IPS-NIHi11 (cell line): ENCODE measurements at places on chromosomes 2 and 18.

DNA sequence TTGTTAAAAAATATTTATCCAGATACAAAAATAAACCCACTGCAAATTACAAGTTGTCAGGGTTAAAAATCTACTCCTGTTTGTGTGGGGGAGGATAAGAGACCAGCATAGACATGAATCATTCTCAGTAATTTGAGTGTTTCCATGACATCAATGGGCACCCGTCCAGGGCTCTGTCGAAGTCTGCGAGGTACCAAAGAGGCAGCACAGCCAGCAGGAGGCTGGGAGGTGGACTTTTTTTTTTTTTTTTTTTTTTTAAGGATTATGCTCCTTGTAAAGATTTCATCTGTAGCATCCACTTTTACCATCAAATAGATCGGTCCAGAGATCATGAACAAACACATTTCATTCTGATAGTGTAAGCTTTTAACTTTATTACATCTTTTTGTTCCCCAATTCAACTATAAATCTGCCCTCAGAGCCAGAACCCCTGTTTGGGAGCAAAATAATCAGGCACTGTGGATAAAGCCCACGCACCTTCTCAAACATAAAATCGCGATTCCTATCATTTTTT is 182.0 kb downstream of the TCF4 start:
- no peak for DNase-seq

DNA sequence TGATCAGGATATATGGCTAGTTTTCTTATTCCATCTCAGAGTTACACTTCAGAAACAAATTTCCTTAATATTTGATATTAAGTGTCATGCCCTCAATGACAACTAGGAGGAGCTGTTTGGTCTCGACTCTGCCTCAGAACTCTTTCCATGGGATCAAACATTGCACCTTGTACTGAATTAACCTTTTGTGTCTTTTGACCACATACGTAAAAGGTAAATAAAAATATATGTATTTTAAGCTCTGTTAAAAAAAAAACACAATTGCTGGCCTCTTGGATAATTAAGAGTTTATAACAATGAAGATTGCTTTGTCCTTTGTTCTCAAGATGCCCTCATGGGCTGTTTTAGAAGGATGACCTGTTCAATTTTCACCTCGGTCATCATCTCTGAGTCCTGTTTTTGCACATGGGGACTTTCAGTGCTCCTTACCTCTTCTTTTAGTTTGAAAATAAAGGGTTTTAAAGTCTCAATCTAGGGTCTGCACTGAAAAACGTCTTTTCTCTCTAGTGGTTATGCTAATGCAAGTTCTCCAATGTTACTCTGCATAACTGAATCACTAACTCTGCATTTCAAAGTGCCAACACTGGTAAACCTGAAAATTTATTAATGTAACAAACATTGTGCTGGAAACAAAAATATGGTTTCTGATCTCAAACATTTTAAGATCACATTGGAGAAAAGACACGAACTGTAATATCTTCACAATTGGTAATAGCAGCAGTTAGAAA is 18.8 kb upstream of the FN1 start:
- DNase-seq = peak; percentile 41

GRCh38 chr2:105796791-105797190 is 52.1 kb downstream of the NCK2 start:
- no peak for DNase-seq

DNA sequence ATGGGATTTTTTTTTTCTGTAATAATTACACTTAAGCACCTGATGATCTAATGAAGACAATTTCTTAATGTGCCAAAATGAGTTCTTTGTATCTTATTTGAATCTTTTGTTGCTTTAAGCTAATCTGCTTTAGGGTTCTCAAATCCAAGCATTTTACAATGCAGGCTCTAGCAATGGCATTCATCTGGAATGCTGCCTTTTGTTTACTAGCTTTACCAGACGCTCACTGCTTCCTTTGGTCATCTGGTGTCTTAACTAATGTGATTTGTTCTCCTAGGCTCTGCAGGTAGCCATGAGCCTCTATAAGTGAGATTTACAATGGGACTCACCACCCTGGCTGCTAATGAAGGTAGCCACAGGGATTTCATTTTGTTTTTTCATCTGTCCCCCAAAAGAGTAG is 100.3 kb downstream of the GREB1L start:
- DNase-seq = peak; percentile 39

DNA sequence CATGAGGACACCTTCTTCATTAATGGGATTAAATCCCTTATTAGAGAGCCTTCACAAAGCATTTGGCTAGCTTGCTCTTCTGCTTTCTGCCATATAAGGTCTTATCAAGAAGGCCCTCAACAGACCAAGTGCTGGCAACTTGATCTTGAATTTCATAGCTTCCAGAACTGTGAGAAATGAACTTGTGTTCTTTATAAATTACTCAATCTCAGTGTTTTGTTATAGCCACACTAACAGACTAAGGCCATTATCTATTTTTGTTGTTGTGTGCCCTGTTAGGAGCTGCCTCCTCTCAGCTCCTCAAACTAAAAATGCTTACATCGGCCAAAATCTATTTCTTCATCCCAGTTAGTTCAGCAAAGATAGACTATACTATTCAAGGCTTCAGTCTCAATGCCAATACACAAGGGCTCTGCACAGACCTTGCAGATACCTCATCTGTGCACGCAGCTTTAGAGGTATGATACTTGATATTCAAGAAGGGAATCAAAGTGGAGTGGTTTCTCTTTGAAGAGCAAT is 182.9 kb downstream of the GPD2 start:
- no peak for DNase-seq

- no peak for DNase-seq
Measured at GRCh38 chr18:59055345-59056032, 84.2 kb upstream of the SEC11C start.

GRCh38 chr2:111119822-111120252 is 877 bp upstream of the BCL2L11 start:
- no peak for DNase-seq

GRCh38 chr2:199455545-199456382 is 2.0 kb downstream of the SATB2 start:
- DNase-seq = peak; percentile 54
